Stimulated activated CD8-positive, alpha-beta memory T cell treated with anti-CD3 and anti-CD28 coated beads, Interleukin-4, amount 100 ng/mL, for 4 hours (primary cell): ENCODE measurements at places on chromosomes 5 and 9.

GRCh38 chr5:123035918-123036390 lies 571 bp downstream of the PPIC start:
- no peak for DNase-seq

DNA sequence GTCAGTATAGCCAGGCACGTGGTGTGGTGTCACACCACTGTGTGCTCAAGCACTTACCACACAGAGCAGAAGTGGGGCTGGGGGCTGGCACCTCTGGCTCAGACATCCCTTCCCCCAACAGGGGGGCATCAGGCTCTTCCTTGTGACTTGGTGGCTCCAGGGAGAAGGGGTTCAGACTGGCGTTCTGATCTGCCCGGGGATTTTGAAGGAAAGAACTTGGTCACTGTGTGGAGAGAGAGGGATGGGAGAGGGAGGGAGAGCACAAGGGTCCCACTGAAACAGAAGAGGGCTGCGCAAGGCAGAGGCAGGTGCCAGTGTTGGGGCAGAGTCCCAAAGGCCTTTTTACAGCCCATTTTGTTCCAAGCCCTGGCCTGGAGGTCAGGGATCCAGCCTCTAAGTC lies 109.7 kb upstream of the ALDH1B1 start:
- DNase-seq = no peak

GRCh38 chr5:80437326-80437725 lies 29.5 kb downstream of the ZFYVE16 start:
- DNase-seq = no peak

DNA sequence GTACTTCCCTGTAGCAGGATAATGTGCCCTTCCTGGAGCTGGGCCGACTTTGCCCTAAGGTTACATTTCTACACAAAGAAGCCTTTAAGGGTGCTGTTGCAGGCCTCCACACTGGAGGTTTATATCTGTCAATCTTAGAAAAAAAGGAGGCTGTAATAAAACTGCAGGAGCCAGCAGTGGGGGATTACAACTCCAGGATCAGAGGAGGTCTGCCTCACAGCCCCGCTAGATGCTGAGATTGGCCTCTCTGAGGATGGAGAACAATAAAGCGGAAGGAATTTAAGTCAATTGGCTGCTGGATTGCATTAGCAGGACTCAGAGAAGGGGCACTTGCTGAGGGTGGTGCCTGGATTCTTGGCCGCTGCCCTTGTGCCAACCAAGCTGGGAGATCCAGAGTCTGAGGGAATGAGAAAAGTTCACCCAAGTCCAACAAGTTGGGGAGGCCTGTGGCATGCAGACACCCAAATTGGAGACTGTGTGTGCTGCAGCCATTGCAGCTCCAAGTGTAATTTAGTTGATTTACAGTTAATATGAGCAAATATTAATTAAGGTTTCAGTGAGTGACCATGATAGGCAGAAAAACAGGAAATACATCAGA lies 99.0 kb upstream of the SSBP2 start:
- DNase-seq = no peak

DNA sequence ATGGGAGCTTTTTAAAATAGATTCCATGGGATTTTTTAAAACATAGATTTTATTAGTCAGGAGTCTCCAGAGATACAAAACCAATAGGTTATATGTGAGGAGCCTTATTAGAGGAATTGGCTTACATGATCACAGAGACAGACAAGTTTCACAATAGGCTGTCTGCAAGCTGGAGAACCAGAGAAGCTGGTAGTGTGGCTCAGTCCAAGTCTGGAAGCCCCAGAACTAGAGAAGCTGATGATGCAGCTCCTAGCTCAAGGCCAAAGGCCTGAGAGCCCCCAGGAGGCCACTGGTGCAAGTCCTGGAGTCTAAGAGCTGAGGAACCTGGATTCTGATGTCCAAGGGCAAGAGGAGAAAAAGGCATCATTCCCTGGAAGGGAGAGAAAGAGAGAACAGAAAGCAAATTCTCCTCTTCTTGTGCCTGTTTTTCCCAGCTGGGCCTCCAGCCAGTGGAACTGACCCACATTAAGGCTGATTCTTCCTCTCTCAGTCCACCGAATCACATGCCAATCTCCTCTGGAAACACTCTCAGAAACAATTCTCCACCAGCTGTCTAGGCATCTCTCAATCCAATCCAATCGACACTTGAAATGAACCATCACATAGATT lies 59.3 kb downstream of the AHRR start:
- no peak for DNase-seq

DNA sequence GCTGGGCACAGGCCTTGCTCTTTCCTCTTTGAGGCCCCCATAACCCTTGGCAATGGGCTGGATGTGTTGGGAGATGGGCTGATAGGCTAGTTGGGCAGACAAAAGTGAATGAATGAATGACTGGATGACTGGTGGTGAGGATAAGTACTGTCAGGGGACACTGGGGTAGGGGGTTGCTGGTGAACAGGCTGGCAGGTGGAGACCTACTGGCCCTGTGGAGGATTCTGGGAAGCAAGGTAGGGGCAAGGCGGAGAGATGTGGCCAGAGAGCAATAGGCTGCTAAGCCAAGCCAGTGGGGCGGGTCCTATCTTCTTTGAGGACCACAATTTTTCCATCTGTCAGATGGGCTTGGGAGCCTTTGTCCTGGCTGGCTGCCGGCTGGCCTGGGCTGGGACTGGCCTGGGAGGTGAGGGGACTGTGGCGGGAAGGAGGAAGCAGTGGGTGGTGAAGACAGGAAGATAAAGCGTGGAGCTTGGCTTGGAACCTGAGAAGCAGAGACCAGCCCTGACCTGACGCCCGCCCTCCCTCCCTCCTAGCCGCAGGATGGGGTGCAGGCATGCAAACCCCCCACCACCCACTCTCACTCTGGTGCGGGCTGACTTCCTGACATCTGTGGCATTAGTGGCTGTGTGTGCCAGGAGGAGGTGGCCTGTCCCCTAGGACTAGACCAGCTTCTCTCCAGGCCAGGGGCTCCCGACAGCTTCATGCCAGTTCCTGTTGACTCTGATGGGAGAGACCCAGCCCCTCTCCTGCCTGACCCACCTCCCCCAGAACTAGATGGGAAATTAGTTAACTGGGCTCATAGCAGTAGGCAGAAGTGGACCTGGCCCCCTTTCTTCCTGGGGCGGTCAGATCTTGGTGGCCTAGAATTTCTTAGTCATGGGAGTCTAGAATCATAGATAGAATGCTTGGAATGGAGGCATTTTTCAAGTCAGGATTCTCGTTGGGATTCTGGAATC lies 9.5 kb downstream of the CXXC5 start:
- DNase-seq = no peak
